ENCODE measurements at places on chromosomes 4 and X. TPM values are rescaled to one million over a fixed set of nuclear protein-coding genes. Genes with fewer than 3 reads are reported as not detected.

HAND2 gene
- 2.0 TPM for total RNA-seq

EPGN gene
- not detected for total RNA-seq

CXCL3 gene
- 1.8 TPM for total RNA-seq

ZNF718 gene
- 10.4 TPM for total RNA-seq

CPLX1 gene
- 20.7 TPM for total RNA-seq

EFHC2 gene
- total RNA-seq: 0.82 TPM

GLUD2 gene
- total RNA-seq: 0.37 TPM

PSAPL1 gene
- not detected for total RNA-seq

BCOR gene
- 38.6 TPM for total RNA-seq

SHROOM2 gene
- total RNA-seq: 2.6 TPM

PARM1 gene
- total RNA-seq: 42.6 TPM

ABHD18 gene
- 13.5 TPM for total RNA-seq

CETN2 gene
- 10.1 TPM for total RNA-seq

ATP1B4 gene
- not detected for total RNA-seq

SLC10A4 gene
- 0.27 TPM for total RNA-seq

COL4A6 gene
- total RNA-seq: 3.9 TPM

CTSO gene
- total RNA-seq: 48.7 TPM

GABRA4 gene
- total RNA-seq: not detected

GATB gene
- 15.2 TPM for total RNA-seq

BST1 gene
- total RNA-seq: 12.7 TPM
